NCI-H1092 treated with DMSO at 0.1 percent for 48 hours (cell line): ENCODE measurements at places on chromosomes 7 and 10.

- no peak for DNase-seq
Measured at GRCh38 chr7:422191-422885, 97.3 kb downstream of the PDGFA start.

DNA sequence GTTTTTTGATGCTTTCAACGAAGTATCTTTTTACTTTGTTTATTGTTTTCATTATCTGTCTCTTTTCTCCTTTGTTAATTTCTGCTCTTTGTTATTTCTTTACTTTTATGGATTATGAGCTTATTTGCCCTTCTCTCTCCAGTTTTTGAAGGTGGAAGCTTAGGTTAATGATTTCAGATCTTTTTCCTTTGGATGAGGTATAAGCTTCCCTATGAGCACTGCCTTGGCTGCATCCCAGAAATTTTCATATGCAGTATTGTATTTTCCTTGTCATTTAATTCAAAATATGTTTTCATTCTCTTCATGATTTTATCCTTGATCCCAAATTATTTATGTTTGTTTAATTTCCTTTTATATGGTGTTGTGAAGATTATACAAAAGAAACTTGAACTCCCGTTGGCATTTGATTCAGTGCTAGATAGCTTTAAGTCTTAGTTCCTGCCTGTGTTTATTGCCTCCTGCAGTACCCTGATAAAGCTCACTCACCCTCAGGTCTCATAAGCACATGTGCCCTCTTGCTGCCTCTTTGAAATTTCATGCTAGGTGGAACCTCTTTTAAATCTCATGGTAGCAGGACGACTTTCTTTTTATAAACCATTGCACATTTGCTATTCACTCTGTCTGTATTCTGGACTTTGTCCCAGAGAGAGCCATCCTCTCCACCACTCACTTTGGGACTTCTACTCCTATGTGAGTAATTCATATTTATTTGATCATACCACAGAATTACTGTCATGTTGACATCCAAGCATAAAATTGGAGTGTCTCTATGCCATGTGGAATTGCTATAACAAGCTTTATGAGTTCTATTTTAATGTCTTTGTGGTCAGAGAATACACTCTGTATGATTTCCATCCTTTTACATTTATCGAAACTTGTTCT lies 23.0 kb upstream of the CEP41 start:
- peak; percentile 30 for DNase-seq

DNA sequence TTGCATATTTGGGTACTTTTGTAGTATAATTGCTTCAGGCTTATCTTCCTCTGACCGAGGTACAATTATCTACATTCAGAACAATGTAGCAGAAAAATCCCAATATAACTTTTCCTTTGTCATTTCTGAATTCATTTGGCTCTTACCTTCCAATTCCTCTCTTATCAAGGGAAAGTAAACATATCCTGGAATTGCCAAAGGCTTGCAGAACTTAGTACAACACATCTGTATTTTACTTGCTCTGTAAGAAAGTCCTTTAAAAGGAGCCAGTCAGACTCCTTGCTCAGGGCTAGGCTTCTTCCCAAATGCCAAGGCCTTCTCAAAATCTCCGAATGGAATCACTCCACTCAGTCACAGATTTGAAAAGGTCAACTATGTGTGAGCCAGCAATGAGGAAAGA lies 43.3 kb upstream of the ABCB4 start:
- no peak for DNase-seq

GRCh38 chr7:116162254-116162653 lies 48.1 kb upstream of the TES start:
- no peak for DNase-seq

GRCh38 chr7:124790645-124791044 lies 25.1 kb upstream of the GPR37 start:
- no peak for DNase-seq

DNA sequence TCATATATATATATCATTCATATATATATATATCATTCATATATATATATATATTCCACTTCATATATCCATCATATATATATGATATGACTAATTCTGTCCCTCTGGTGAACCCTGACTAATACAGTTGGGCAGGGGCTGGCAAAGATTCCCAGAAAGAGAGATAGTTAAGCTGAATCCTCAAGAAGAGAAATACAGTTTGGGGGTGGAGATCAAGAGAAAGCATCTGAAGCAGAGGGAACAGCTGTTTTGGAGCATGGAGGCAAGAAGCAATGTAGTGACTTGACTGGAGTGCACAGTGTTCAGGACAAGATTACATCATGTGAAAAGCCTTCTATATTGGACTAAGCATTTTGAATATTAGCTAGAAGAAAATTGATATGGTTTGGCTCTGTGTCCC lies 540.7 kb downstream of the MAGI2 start:
- no peak for DNase-seq

DNA sequence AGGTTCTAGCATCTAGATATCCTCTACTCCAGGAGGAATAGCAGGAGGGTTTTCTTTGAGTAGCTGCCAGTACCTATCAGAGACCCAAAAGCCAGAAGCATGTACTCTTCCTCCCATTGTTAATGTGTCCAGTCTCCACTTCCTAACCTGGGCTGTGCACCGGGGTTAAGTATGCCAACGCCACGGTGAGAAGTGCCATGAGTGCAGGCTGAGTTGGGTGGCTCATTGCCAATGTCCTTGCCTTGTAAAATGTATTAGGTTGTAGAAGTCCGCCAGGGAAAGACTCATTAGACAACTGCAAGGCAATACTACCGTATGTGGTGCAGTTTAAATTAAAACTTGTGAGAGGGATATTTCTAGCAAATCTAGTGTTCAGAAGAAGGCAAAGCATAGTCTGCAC lies 55.0 kb upstream of the PRR15 start:
- no peak for DNase-seq

- DNase-seq, result peak; percentile 88
Measured at GRCh38 chr7:20744954-20745446, 41.7 kb downstream of the SP8 start.

DNA sequence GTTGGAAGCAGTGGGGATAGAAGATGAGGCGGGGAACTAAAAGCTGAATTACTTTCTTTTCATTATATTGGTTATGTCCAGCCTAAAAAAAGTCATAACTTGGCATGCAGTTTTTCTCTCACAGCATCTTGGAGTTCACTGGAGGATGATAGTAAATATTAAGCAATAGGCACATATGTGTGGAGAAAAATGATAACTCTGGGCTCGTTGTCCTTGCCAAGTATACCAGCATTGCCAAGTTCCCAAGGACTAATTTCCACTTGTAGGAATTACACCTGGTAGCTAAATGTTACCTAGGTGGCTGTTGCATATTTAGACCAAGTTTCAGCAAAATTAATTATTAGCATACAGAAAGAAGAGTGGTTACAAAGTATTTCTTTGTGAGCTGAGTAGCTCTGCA lies 1007.6 kb downstream of the ANKRD7 start:
- no peak for DNase-seq

DNA sequence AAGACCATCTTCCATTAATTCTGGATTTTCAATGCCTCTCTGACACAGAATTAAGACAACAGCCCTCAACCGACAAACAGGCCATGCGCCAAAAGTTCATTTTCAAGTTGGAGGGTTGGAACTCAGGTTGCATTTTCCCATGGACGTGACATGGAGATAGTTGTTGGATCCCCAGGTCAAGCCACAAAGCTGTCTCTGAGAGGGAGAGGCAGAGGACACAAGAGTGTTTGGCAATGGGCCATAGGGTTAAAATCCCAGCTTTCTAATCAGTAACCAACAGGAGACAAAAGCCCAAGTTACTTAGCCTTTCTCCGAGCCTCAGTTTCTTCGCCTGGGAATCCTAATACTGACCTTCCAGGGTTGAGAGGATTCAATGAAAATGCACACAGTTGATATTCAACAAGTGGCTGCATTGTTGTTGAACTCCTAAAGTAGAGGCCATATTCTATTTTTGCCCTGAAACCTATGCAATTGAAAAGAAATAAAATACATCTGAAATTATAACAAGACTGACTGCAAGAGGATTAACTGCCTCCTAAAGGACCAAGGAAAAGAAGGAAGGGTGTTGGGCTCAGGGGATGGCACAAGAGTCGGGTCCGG lies 44.3 kb downstream of the SORBS1 start:
- DNase-seq, result no peak

DNA sequence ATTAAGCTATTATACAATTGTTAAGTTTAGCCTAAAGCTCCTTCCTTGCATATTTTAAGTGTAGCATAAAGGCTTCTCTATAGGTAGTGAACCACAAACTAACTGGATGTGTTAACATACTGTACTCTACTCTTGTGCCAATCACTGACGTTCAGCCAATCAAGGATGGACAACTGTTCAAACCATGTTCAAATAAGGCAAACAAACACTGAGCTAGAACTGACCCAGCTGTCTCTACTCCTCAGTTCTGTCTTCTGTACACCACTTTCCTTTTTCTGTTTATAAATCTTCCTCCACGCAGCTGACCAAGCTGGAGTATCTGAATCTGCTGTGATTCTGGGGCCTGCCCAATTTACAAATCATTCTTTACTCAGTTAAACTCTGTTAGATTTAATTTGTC lies 188.7 kb upstream of the MBL2 start:
- DNase-seq, result no peak

DNA sequence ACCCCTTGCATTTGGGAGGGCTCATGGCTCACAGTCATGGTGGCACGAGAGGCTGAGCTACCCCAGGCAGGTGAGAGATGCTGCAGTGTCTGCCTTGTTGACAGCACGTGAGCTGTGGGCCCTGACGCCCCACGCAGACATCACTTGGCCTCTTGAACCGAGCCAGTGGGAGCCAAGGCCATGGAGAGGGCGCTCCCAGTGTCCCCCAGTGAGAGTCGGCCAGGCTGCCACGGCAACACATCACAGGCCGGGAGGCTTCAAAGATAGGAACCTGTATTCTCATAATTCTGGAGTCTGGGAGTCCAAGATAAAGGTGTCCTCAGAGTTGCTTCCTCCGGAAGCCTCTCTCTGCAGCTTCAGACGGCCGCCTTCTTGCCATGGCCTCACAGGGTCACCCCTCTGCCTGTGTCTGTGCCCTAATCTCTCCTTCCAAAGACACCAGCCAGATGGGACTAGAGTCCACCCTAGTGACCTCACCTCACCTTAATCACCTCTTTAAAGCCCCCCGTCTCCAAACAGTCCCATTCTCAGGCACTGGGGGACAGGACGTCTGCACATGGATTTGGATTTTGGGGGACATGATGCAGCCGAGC lies 119.6 kb downstream of the KLF6 start:
- DNase-seq, result no peak

DNA sequence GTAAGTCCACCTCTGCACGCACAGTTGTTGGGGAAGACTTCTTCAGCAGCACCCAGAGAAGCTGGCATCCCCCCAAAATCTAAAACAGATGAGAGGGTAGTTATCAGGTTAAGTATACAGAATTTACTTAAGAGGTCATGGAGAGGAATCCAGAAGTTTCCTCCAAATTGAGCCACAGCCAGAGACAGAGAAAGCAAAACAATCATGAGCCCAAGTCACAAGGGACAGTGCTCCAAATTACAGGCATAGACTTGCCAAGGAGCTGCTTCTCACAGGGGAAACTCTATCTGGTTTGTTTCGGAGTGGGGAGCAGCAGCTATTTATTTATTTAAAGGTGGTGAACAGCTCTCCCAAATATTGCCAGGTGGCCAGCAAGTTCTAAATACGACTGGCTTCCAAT lies 308.4 kb downstream of the SKIDA1 start:
- DNase-seq, result no peak
